ENCODE measurements at places on chromosomes 2 and 18.

GRCh38 chr2:223598994-223599639 lies 3.0 kb downstream of the SCG2 start:
- DNase-seq, result no peak

GRCh38 chr18:48136051-48136826 lies 205.8 kb upstream of the SMAD2 start:
- no peak for DNase-seq

GRCh38 chr2:168293766-168294165 lies 46.4 kb upstream of the STK39 start:
- no peak for DNase-seq

DNA sequence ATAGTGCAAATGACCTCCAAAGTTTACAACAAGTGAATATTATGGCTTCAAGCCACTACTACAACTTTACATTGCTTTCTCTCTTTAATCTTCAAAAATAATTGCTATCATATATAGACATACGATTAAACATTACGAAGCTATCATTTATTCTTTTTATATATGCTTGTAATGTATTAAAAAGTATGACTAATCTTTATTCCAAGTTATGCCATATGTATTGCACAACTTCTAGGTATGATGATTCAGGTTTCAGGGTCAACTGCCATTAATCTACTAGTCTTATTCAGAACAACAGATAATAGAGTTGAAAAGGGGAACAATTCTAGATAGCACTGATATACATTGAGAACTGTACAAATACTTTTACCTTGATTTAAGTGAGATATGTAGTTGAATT lies 506.2 kb upstream of the TMEFF2 start:
- no peak for DNase-seq

Data from lower leg skin (tissue), 4 donors.